ENCODE measurements at places on chromosomes 16 and 17.
A peak's percentile ranks its signal among the peaks of the same experiment; 100 is the strongest.

DNA sequence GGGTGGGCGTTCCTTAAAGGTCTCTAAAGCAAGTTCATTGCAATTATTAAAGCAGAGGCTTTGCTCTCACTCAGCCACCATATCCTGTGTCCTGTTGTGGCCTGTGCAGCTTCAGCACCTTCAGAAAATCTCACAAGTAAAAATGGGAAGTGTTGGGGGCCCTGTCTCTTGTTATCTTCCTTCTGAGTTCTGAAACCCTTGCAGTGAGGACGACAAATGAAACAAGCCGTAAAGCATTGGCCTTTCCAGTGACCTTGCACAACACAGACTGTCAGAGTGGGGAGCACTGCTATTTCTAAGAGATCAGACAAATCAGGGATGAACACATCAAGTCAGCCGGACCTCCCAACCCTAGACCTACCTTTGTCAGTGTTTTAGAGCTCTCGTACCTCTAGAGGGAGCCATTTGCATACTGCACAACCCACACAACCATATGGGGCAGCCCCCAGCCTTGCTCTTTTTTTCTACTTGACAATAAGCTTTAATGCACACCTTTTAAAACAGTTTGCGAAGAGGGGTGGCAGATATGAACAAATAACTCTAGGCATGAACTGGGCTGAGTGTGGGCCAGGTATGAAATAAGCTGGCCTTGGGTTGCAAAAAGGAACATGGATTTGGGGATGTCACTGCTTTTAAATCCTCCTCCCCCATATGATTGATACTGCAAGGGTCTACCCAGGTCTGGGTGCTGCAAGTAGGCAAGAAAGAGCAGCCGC is 89.8 kb downstream of the KATNIP start:
- DNase-seq, result no peak

DNA sequence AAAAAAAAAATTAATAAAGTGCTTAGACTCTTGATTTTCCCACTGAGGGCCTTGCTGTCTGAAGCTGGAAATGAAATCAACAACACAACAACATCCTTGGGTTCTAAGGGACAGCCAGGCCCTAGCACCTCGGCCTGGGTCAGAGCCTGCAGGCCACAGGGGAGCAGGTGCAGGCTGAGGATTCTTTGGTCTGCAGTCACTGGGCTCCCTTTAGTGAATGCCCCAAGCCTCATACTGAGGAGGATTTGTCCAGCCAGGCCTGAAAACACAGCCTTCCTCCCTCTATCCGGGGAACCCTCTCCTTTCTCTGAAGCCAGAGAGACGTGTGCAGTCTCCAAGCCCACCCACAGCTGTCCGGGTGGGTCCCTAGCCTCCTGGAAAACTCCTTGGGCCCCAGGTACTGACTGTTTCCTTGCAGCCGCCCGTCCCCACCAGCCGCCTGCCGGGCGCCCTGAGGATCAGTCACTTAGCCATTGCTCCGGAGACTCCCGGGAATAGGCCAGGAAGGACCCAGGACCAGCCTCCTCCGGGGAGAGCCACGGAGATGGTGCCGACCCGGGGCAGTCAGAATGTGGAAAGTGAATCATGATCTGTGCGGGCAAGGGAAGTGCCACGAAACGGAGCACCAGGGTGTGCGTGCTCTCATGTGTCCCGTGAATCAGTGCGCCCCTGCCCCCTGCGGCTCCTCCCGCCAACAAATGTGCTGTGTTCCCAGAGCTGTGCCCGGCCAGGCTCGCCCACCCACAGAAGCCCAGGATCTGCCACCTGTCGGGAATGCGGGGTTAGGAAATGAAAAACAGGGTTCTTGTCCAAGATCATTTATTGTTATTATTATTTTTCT is 91.0 kb downstream of the RTN4RL1 start:
- DNase-seq, result no peak

DNA sequence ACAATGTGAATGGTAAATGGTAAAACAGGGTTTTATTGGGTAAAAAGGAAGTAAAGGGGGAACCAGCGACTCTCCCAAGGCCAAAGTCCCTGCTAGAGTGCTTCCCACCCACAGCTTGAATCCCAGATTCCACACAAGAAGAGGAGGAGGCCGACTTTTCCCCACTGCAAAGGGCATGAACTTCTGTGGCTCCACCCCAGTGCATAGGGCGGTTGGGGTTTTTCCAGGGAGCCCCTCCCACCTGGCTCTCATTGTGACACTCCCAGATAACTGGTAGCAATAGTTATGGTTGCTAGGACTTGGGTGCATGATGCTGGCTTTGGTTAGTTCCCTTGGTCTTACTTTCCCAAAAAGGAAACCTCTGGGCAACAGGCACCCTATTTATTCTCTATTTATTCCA is 666.0 kb upstream of the CA10 start:
- DNase-seq, result no peak

DNA sequence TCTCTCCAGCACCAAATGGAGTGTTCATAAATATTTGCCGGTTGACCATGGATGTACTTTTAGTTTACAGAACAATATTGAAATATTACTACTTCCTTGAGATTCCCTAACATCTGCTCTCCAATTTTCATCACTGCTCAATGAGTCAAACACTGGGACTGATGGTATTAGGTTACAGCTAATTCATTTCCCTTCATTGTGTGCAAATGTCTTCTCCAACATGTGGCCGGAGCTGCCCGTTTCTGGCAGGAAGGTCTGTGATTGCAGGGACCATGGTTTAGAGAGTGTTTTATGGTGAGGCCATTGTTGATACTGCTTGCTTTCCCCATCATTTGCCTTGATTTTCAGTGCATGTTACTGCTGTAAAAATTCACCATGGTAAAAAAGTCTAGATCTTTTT is 209.3 kb downstream of the HS3ST3B1 start:
- DNase-seq, result no peak

DNA sequence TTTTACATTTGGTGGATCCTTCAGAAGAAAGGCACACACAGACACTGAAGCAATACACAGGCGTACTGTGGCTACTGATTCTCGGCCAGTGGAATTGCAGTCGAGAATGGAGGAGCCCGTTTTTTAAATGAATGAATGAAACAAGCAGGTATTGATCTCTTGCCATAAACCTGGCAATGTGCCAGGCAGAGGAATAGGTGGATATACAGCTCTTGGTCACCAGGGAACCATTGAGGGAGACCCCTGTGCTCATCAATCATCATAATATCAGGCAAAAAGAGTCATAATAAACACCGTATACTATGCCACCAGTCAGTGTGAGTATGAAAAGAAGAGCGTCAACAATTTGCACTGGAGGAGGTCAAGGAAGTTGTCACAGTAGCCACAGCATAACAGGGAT is 140.3 kb upstream of the FOXF1 start:
- DNase-seq, result no peak

- DNase-seq, result no peak
Measured at GRCh38 chr16:19979638-19980037, 94.1 kb downstream of the GPR139 start.

DNA sequence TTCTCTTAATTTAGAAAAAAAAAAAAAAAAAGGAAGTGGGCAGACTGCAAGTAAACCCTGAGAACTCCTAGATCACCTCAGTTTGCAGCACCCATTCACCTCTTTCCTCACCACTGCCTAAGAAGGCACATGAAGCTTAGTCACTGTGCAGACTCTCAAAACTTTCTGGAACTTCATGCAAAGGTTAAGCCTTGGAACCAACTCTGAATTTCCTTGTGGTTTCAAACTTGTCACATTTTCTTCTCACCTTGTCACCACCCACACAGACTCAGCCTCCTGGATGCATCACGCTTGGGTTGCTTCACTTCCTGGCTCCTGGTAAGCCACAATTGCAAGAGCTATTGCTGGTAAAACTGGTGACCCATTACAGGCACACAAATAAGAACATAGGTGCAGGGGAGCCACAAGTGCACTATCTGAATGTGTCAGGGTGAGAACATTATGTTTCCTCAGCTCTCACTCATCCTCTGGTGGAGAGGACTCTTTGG is 15.0 kb upstream of the CPD start:
- no peak for DNase-seq

DNA sequence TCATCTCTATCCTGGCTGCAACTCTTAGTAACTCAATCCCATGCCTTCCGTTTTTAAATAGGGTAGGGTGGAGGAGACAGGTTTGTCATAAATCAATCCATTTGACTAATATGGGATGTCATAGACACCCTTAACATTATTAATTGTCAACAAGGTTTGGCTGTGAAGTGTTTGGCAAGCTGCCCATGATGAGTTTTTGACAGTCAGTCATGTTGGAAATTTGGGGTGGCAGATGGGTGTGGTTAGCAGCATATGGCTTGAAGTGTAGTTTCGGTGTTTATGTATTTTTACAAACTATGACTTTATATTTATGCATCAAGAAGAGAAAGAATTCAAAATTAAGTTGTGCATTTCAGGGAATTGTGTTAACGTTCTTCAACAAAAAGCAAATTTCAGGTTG is 221.8 kb upstream of the CDH5 start:
- no peak for DNase-seq

DNA sequence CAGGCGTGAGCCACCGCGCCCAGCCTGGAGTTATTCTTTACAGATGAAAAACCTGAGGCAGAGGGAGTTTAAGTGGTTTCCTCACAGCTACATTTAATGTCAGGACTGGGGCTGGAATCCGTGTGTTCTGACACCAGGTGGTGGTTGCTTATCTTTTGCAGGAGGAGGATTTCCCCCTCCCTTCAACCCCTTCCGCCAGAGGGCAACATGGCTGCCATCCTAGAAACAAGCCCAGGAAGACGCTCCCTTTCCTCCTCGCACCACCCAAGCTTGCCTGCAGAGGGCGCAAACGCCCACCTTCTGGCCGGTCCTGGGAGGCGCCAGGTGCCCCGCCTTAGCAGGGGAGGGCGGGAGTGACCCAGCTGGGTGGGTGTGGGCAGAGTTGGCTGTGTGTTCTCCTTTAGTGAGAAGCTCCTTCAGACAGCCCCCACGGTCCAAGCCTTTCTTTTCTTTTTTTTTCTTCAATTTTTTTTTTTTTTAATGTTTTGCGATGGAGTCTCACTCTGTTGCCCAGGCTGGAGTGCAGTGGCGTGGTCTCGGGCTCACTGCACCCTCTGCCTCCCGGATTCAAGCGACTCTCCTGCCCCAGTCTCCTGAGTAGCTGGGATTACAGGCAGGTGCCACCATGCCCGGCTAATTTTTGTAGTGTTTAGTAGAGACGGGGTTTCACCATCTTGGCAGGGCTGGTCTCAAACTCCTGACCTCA is 9.9 kb upstream of the RAP1GAP2 start:
- peak; percentile 47 for DNase-seq

DNA sequence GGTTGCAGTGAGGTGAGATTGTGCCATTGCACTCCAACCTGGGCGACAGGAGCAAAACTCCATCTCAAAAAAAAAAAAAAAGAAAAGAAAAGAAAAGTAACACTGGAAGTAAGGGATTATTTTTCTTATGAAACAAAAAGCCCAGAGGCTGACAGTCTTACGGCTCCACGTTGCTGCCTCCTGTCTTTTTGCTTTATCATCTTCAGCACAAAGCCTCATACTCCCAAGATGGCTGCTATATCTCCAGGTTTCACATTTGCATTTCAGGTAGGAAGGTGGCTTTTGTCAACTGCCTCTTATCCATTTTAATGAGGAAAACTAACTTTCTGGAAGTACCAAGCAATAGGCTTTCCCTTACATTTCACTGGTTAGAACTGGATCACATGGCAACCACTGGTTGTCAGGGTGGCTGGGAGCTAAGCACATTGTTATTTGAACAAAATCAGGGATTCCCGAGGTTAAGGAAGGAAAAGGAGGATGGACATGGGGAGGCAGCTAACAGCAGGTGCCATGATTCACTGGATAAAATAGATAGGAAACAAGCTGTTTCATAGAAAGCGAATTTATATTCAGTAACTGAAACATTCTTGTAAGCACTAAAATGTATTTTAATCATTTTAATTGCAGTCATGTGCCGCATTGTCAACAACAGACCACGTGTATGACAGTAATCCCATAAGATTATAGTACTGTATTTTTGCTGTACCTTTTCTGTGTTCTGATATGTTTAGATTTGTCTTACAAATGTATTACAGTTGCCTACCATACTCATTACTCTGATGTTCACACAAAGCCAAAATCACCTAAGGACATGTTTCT is 58.6 kb downstream of the KSR1 start:
- no peak for DNase-seq

- DNase-seq, result no peak
Measured at GRCh38 chr16:54400261-54400660, 113.7 kb upstream of the IRX3 start.

- no peak for DNase-seq
Measured at GRCh38 chr16:19410435-19411171, 7.1 kb upstream of the TMC5 start.

DNA sequence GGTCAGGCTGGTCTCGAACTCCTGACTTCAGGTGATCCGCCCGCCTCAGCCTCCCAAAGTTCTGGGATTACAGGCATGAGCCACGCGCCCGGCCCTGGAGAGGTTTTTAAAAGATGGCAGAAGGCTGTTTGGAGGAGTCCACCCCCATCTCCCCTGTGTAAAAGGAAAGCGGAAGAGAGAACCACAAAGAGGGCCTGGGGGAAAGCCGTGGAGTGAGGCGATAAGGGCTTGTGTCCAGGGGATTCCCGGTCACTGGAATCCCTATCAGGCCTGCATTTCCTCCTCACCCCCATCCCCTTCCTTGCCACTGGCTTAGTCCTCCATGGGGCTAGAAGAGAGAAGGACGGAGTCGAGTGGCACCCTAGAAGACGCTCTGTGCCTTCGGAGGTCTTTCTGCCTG is at the start of gene GP1BA:
GP1BA (plus strand) TSS at position 315 of the 400 bp plus-strand sequence. CDS start 328 bp downstream, outside the sequence.
- no peak for DNase-seq
